ENCODE measurements at places on chromosomes 11 and 22.

DNA sequence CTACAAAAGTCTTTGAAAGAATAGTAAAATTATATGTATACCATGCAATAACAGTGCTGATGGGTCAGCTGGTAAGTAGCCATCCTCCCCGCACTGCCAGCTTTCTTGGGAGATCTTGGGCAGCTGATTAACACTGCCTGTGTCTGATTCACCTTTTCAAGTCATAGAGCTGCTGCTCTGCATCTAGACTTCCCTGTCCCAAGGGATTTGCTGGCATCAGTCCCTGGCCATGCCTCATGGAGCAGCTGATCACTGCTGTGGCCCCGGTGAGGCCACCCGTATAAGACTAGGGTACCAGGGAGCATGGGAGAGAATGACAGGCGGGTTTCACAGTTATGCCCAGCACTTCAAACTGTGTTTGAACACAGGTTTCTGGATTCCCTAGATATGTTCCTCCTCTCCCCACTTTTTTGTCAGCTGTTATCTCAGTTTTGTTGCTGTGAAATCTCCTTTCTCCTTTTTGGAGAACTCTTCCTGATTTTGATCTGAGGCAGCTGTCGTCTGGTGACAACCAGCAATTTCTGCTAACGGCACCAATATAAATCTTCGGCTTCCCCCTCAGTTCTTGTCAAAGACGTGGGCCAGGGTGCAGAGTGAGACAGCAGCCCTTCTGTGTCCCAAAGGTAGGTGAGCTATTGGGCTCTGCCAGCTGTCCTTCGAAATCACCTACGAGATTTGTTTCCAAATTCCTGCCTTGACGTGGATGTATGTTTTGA lies 438.9 kb downstream of the NTM start:
- no peak for DNase-seq

GRCh38 chr11:78996007-78996406 lies 421.3 kb upstream of the NARS2 start:
- DNase-seq: no peak

DNA sequence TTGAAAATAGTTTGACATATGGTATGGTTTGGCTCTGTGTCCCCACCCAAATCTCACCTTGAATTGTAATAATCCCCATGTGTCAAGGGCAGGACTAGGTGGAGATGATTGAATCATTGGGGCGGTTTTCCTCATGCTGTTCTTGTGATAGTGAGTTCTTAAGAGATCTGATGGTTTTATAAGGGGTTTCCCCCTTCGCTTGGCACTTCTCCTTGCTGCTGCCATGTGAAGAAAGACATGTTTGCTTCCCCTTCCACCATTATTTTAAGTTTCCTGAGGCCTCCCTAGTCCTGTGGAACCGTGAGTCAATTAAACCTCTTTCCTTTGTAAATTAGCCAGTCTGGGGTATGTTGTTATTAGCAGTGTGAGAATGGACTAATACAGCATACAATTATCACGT lies 7.7 kb downstream of the KCTD21 start:
- no peak for DNase-seq

DNA sequence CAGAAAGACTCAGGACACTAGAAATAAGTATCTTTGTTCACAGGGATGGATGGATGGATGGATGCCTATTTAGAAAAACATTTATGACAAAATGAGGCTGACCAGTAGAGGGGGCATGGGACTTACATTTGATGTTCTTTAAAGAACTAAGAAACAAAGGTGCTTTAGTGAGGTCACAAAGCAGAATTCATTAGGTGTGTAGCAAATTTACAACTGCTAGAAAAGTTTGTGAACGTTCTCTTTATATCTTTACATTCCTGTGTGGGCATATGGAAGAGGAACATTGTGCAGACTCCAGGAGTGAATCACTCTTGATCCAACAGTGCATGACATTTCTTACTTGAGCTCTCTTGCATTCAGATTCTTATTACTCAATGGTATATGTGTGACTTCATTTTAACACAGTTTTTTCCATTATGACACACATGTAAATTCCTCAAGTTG lies 15.8 kb upstream of the SIK2 start:
- peak; percentile 49 for DNase-seq

DNA sequence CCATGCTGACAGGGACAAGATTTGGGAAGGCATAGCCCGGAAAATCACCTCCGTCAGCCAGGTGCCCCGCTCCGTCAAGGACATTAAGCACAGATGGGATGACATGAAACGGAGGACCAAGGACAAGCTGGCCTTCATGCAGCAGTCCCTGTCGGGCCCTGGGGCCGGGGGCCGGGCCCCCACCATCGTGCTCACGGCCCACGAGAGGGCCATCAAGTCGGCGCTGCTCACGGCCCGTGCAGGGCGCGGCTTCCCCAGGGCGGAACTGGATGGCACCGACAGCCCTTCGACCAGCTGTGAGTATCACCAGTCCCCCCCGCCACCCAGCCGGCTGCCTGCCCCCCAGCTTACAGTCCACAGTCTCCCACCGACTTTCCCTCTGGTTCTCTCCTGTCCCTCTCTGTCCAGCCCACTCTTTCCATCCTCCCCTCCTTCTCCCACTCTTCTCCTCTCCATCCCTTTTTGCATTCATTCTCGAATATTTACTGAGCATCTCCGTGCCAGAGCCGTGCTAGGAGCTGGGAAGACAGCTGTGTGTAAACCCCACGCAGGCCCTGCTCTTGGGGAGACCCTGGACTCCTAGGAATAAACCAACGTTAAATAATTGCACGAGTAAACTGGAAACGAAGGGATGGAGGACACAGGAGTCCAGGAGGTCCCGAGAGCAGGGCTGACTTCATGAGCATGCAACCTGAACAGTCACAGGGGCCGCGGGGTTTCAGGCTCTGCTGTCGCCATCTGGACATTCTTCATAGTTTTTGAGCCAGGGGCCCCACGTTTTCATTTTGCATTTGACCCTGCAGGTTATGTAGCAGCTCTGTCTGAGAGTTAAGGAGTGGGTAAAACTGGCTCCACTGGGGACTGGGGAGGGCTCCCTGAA lies 62.8 kb downstream of the PRDM11 start:
- no peak for DNase-seq

DNA sequence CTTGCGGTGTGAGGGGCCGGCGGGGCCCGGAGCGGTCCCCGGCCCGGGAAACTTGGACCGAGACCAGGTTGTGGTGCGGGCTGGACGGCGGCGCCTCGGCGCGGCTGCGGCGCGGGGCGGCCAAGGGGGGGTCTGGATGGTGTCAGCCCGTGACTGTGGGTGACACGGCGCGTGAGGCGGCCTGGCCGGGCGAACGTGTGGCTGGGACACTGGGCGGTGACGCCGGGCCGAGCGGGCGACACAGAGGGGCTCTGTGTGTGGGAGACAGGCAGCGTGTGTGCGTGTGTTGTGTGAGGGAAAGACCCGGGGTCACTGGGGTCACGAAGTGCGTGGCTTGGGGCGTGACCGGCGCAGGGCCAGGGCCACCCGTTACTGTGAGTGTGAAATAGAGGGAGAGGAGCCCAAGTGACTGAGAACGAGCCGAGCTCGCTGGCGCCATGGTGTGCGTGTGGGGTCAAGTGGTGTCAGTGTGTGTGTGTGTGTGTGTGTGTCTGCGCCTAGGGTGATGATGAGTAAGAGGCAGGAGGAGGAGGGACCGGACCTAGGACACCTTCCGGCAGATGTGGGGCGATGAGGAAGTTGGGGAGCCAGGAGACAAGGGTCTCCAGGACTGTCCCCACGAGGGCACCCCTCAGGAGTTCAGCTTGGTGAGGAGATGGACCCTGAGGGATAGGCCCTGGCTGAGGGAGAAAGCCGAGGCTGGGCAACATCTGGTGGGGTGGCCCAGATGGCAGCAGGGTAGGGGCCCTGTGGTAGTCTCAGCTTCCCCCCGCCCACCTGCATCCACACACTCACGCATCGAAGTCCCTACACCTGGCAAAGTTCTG lies 817 bp downstream of the RELT start:
- DNase-seq: peak; percentile 81

- DNase-seq: no peak
These were observed 12.2 kb downstream of the GGT5 start for GRCh38 chr22:24232725-24233124.

Data from activated CD4-positive, alpha-beta T cell treated with anti-CD3 and anti-CD28 coated beads, Interleukin-2, Interleukin-6, amounts not matched to agents 100 ng/mL and 50 ng/mL, durations not matched to agents 16 hours and 8 hours (primary cell).